ENCODE measurements at places on chromosomes 12 and 14. TPM values are rescaled to one million over a fixed set of nuclear protein-coding genes. Genes with fewer than 3 reads are reported as not detected.

GNG2 gene
- total RNA-seq: 43.6 TPM

TUNAR gene
- not detected for total RNA-seq

LMO3 gene
- 0.39 TPM for total RNA-seq

SLC8A3 gene
- 0.33 TPM for total RNA-seq

INHBC gene
- total RNA-seq: not detected

CPSF2 gene
- total RNA-seq: 44.5 TPM

PRH2 gene
- total RNA-seq: not detected

RDH12 gene
- not detected for total RNA-seq

CAPZA3 gene
- not detected for total RNA-seq

Data from smooth muscle cell of the pulmonary artery (primary cell).